ENCODE measurements at places on chromosomes 6 and 20.

- DNase-seq: no peak
Measured at GRCh38 chr6:17289630-17290061, 8.5 kb downstream of the RBM24 start.

- no peak for DNase-seq
Measured at GRCh38 chr6:145844933-145845540, 30.4 kb upstream of the FBXO30 start.

- peak; percentile 43 for DNase-seq
Measured at GRCh38 chr6:137571854-137572253, 77.7 kb upstream of the OLIG3 start.

GRCh38 chr6:67009818-67010217, 1302.8 kb upstream of the EYS start:
- no peak for DNase-seq

DNA sequence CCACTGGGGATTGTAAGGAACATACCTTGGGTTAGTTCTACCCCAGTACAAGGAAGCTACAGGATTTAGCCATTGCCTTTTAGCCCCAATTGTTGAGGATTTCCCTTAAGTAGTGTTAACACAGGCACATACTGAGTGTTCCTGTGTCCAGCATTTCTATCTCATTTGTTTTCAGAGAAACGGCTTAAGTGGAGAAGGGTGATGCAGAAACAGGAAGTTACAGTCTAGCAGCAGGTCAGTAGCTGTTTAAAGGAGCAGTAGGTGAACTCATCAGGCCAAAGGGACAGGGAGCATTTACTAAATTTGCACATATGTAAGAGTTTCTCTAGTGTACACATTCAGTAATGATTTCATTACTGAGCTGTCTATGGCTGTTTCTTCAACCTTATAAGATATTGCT, 644.2 kb upstream of the GJE1 start:
- DNase-seq: no peak

- no peak for DNase-seq
Measured at GRCh38 chr6:2806644-2807043, 35.0 kb downstream of the SERPINB1 start.

- DNase-seq: no peak
Measured at GRCh38 chr20:4017051-4017712, 1.8 kb upstream of the RNF24 start.

- peak; percentile 31 for DNase-seq
Measured at GRCh38 chr6:137589067-137589848, 95.1 kb upstream of the OLIG3 start.

DNA sequence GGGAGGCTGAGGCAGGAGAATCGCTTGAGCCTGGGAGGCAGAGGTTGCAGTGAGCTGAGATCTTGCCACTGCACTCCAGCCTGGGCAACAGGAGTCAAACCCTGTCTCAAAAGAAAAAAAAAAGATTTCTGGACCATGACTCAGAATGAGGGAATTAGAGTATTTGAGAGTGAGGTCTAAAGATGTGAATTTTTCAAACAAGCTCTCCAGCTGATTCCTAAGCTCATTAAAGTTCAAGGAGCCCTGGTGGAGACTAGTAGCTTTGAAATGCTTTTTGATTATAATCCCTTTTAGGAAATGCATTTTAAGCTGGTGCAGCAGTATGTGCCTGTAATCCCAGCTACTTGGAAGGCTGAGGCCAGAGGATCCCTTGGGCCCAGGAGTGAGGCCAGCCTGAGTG, 21.8 kb upstream of the SRF start:
- DNase-seq: no peak

- no peak for DNase-seq
Measured at GRCh38 chr6:73742433-73742832, 46.4 kb downstream of the CD109 start.

- no peak for DNase-seq
Measured at GRCh38 chr6:95865857-95866256, 149.9 kb upstream of the FUT9 start.

DNA sequence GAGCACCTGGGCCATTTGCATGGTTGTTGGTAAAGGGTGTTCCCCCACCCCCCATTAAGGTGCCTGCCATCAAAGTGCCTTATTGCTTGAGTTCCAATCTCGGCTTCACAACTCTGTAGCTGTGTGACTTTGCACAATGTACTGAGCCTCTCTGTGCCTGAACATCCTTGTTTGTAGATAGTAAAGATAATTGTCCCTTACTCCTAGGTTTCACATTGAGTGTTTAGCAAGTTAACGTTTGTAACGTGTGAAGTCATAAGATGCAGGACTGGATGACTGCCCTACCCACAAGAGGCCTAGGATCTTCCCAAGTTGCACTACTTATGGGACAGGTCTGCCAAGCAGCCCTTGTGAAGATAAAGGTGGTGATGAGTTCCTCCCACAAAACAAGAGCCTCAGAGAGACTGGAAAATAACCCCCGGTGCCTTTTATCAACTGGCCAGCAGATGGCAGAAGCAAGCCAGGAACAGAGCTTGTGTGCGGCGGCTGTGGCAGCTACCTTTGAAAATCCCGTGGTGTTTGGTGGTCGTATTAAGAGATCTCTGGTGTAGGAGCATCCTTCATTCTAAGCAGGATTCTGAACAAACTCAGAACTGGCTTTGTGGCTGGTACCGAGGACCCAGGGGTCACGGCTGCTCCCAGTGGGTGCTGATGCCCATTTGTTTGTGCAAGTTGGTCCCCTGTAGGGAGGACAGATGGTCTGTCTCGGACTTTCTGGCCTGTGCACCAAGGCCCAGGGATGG, 99.1 kb downstream of the CDH26 start:
- DNase-seq: peak; percentile 48

DNA sequence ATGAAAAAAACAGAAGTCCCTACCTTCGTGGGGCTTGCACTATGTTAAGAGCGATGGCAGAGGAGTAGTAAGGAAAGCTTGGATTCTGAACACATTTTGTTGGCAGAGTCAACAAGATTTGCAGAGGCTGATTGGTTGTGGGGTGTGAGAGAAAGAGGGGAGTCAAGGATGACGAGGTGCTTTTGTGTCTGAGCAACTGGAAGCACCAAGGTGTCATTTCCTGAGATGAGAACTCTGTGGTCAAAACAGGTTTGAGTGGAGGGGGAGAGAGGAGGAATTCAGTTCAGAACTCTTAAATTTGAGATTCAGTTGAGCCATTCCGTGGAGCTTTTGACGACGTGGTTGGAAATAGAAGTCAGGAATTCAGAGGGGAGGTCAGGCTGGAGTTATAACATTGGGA, 3.5 kb downstream of the OCSTAMP start:
- no peak for DNase-seq

- no peak for DNase-seq
Measured at GRCh38 chr6:121449331-121449730, 13.9 kb downstream of the GJA1 start.

DNA sequence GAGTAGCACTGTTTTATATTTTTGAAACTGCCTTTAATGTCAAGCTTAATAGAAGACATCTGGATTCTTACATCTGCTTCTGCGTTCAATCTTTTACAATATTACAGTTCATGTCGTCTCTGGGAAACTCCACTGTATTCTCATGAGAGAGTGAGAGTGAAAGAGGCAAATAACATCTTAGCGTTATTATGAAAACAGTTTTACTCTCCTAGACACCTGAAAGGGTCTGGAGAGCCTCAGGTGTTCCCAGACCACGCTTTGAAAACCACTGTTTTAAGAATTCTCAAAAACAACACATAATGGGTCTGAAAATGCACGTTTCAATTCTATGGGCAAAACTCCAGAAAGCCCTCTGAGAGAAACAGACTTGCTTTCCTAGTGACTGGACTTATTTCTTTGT, 63.3 kb downstream of the ARHGAP18 start:
- no peak for DNase-seq

DNA sequence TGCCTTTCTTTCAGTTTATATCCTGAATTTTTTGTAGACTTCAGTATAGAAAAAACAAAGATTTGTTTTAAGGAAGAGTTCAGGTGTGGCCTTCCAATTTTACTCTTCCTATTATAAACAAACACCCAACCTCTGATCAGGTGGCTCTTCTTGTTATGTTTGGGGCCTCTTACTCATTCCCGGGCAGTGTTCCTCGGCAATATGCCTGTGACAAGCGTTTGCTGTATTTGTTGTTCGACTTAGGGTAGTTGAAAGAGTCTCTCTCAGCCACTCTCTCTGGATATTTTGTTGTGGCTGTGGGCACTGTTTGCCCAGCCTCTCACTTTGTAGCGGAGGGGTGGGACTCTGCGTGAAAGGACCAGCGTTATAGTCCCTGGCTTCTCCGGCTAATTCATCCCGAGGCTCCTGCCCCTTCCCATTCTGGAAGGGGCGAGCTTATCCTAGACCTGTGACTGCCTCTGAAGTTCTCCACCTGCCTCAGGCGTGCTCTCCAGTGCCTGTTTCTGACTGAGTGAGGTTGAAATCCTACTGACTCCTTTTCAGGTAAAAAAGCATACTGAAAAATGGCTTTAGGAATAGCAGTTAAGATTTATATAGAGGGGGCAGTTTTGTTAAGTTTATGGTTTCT, 97.4 kb downstream of the PLCB4 start:
- no peak for DNase-seq

- peak; percentile 31 for DNase-seq
Measured at GRCh38 chr6:130018744-130019325, 454 bp downstream of the L3MBTL3 start.

DNA sequence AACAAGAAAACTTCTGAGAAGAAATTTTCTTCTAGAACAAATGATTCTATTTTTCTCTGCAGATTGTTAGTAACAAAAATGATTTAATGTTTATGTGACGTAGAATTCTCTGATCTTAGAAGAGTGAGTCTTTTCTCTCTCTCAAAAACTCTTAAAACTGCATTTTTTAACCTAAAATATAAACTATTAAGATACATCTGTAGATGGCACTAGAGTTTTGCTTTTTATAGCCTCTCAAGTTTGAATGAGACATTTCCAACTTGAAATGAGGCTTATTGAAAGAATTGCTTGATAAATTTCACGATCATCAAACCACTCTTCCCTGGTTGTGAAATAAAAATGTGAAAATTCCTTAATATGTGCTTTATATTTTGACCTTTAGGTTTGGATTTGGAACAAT, 53.8 kb downstream of the PHF3 start:
- no peak for DNase-seq

DNA sequence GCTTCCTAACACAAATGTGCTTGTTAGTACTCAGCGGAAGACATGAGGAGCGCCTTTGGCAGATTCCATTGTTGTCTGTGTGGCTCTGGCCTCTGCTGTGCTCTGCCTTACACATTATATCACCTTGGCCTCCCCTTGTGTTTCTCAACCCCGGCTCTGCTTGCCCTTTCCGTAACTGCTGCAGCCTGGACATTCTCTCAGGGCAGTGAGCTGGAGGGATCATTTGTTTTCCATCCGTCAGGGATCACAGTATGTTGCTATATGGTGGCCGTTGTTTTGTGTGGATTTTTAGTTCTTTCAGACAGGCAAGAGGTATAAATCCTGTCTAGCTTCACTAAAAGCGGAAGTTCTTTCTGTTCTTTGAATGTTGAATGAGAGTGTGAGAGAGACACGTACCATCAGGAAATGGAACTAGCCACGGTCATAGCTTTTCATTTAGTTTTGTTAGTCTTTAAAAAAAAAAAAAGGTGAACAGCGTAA, 175.1 kb downstream of the JARID2 start:
- DNase-seq: no peak

DNA sequence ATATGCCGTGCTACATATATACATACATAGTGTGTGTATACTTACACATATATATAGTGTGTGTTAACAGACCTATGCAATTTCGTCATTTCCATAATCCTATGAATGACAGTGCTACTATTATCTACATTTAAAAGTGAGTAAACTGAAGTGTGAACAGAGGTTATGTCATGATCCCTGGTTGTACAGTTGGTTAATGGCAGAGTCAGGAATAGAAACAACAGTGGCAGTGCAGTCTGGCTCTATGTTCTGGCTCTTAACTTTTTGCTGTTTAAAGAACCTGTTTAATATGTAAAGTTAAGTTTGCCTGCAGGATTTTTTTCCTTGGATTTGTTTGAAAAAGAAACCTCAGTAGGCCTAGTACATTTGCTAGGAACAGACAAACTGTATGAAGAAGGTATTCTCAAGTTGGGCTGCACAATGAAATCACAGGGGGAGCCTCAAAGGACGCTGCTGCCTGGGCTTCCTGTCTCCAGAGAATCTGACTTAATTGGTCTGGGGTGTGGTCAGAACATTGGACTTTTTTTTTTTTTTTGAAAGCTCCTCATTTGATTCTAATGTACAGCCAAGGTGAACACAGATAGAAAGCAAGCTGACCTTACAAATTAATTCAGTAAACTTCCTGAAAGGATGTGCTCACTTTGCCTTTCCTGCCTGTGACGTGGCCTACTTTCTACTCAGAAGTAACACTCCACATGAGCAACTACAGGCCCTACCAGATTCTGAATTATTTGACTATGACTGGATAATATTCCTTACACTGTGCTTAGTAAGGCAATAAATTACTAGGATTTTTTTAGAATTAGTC, 29.4 kb downstream of the PLCB1 start:
- no peak for DNase-seq

DNA sequence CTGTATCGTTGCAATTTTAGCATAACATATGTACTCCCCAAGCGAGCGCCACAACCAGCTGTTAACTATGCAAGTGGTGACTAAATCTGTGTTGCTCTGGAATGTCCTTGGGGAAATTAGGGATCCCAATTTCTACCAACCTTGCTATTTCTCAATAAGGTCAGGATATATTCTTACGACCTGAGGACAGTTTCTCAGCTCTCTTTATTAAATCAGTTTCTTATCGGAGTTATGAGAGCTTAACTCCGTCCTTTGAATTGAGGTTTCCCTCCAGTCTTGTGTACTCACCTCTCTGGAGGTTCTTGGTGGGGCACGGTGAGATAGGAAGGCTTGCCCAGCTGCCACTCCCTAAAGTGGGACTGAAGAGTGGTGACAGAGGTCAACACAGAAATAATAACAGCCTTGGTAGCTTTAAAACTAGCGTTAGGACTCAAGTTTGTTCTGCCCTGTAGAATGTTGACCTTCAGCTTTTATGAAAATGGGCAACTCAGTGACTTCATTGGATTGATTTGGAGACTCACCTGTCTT, 694 bp downstream of the MRPS18B start:
- no peak for DNase-seq

- DNase-seq: no peak
Measured at GRCh38 chr6:14876778-14877613, 368.9 kb upstream of the JARID2 start.

- DNase-seq: no peak
Measured at GRCh38 chr20:63577317-63577894, 3.4 kb upstream of the HELZ2 start.

DNA sequence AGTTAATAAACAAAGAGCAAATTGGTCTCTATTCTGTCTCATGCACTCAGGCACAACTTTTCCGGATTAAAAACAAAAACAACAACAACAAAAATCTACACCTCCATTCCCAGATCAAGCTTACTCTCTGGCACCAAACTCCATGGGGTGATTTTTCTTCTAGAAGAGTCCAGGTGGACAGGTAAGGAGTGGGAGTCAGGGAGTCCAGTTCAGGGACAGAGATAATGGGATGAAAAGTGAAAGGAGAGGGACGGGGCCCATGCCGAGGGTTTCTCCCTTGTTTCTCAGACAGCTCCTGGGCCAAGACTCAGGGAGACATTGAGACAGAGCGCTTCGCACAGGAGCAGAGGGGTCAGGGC, 437 bp upstream of the HLA-A start:
- DNase-seq: no peak
